Uterus (tissue), 4 donors: ENCODE measurements at places on chromosomes 4 and X. TPM values are rescaled to one million over a fixed set of nuclear protein-coding genes. Genes with fewer than 3 reads are reported as not detected.
A peak's percentile ranks its signal among the peaks of the same experiment; 100 is the strongest.

DNA sequence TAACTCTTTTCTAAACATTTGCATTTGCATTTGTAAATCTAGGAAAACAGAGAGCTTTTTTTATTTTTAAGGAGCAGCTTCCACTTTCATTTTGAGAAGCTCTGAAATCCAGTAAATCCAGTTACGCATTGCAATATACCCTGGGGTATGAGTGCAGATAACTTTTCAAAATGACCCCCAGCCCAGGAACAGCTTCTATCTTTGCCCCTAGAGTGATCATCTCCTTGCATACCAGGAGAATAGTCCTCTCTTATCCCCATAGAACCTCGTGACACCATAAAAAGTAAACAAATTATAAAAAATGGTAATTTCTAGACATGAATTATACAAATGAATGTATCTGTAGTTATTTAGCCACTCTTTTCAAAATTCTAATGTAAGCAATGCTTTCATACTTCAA lies 292.2 kb upstream of the GALNT7 start:
- H3K27ac ChIP-seq: peak overlapping the region; percentile 69
- H3K4me1 ChIP-seq: no peaks in the 10 kb centered on the region
- H3K4me3 ChIP-seq: no peak overlapping the region
- no peak for DNase-seq
- no peaks in the 10 kb centered on the region for H3K27me3 ChIP-seq
- H3K36me3 ChIP-seq: no peaks in the 10 kb centered on the region

DNA sequence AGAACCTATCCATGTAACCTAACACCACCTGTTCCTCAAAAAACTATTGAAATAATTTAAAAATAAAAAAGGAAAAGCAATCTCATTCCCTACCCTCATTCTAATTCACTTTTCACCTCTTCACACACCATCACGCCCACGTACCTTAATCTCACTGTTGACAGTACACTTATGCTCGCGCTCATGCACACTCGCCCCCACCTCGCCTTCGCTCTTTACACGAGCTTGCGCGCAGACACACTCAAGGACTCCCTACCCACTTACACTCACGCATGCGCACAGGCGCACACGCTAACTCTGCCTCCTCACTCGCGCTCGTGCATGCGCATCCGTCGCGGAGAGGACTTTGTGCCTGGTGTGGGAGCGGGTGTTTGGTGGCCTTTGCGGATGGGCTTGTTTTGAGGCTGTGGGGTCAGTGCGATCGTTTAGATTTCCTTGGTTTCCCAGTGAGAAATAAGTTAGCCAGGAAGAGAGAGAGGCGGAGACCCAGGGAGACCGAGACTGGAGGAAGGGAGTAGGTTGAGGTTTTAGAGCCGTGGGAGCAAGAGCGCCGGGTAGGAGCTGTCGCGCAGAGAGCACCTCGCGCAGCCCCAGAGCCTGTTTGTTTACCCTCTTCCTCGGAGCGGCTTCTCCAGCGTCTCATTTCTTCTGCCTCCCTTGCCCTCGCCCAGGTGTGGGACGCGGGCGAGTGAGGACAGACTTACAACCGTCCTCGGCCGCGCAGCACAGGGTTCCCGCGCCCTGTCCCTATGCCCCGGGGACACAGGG lies 8.1 kb upstream of the GSX2 start:
- peaks cover 42% of the 10 kb centered on the region for H3K27me3 ChIP-seq
- H3K4me1 ChIP-seq: no peaks in the 10 kb centered on the region
- H3K36me3 ChIP-seq: no peaks in the 10 kb centered on the region
- peak; percentile 68 for DNase-seq
- H3K27ac ChIP-seq: no peak overlapping the region

- no peaks in the 10 kb centered on the region for H3K4me1 ChIP-seq
- H3K27ac ChIP-seq: no peak overlapping the region
- H3K36me3 ChIP-seq: no peaks in the 10 kb centered on the region
- DNase-seq: no peak
Measured at GRCh38 chr4:101337688-101338087, 9.6 kb downstream of the PPP3CA start.

Gene APLN
- 1.3 TPM for total RNA-seq

Gene PPP2R2C
- 32.0 TPM for total RNA-seq

Gene CXorf65
- not detected for total RNA-seq

Gene HMX1
- total RNA-seq: not detected

- DNase-seq: no peak
- H3K4me1 ChIP-seq: no peaks in the 10 kb centered on the region
- H3K27me3 ChIP-seq: no peaks in the 10 kb centered on the region
- H3K27ac ChIP-seq: no peak overlapping the region
- peaks cover 2% of the 10 kb centered on the region for H3K36me3 ChIP-seq
Measured at GRCh38 chr4:77025643-77026321, 50.0 kb downstream of the CCNI start.

Gene ASMT
- total RNA-seq: 0.21 TPM

Gene MAPK10
- total RNA-seq: 90.7 TPM

DNA sequence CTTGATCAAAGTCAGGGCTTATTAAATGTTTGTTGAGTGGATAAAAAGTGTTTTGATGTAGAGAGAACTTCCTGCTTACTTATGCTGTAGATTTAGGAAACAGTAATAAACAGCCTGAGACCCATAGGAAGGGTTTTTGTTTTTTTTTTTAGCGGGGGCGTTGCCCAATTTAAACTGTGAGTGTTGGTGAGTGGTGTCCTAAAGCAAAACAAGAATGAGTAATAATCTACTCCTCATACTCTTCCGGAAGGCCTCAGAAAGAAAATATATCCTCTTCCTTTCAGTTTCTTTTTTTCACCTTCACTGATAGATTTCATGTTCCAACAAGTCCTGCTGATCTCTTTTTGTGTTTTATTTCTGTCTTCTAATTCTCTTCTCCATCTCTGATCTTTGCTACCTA lies 104.4 kb upstream of the SCML1 start:
- no peak overlapping the region for H3K4me3 ChIP-seq
- no peaks in the 10 kb centered on the region for H3K36me3 ChIP-seq
- H3K27me3 ChIP-seq: peaks cover 3% of the 10 kb centered on the region
- H3K4me1 ChIP-seq: no peaks in the 10 kb centered on the region
- no peak for DNase-seq

Gene ADGRL3
- 31.5 TPM for total RNA-seq

DNA sequence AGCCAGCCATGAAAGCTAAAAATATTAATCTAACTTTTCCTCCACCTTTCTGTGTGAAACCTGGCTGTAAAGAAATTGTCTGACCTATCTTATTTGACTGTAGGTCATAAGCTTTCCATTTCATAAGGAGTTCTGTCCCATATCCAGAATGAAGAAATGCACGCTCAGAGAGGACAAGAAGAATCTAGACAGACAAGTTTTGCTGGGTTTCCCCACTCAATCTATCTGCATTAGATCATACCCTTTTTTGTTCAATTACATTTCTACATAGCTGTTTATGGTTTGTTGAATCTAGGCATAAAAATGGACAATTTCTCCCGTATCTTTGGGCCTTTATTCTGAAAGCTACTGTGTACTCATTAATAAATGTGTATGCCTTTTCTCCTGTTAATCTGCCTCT lies 1495.1 kb downstream of the C4orf33 start:
- H3K36me3 ChIP-seq: no peaks in the 10 kb centered on the region
- DNase-seq: no peak
- H3K27me3 ChIP-seq: no peaks in the 10 kb centered on the region
- no peaks in the 10 kb centered on the region for H3K4me1 ChIP-seq

- no peaks in the 10 kb centered on the region for H3K36me3 ChIP-seq
- no peak for DNase-seq
- H3K27ac ChIP-seq: no peak overlapping the region
- no peaks in the 10 kb centered on the region for H3K4me1 ChIP-seq
- no peaks in the 10 kb centered on the region for H3K27me3 ChIP-seq
Measured at GRCh38 chr4:10496200-10496599, 39.0 kb upstream of the ZNF518B start.

- no peak for DNase-seq
- H3K4me1 ChIP-seq: no peaks in the 10 kb centered on the region
- H3K27ac ChIP-seq: no peak overlapping the region
- H3K4me3 ChIP-seq: no peak overlapping the region
Measured at GRCh38 chr4:21512353-21512752, 436.2 kb downstream of the KCNIP4 start.

DNA sequence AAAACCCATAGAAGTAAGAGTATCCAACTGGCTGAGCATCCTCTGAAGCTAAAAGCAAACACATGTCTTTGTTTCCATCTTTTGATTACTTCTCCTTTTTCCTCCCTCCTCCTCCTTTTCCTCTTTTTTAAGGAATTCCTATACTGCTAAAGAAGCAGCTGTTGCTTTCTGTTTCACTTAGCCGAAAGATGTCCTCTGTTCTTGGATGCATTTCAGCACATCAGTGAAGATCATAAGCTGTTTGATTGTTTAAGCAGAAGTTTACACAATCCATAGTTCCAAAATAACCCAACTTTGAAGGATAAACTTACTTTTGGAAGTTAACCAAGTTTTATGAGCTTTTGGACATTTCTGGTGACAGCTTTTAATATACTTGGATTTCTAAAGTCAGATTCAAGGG lies 55.1 kb upstream of the TNIP3 start:
- H3K27ac ChIP-seq: no peak overlapping the region
- no peak for DNase-seq
- H3K27me3 ChIP-seq: no peaks in the 10 kb centered on the region
- H3K4me3 ChIP-seq: no peak overlapping the region

Gene NXF2B
- not detected for total RNA-seq

DNA sequence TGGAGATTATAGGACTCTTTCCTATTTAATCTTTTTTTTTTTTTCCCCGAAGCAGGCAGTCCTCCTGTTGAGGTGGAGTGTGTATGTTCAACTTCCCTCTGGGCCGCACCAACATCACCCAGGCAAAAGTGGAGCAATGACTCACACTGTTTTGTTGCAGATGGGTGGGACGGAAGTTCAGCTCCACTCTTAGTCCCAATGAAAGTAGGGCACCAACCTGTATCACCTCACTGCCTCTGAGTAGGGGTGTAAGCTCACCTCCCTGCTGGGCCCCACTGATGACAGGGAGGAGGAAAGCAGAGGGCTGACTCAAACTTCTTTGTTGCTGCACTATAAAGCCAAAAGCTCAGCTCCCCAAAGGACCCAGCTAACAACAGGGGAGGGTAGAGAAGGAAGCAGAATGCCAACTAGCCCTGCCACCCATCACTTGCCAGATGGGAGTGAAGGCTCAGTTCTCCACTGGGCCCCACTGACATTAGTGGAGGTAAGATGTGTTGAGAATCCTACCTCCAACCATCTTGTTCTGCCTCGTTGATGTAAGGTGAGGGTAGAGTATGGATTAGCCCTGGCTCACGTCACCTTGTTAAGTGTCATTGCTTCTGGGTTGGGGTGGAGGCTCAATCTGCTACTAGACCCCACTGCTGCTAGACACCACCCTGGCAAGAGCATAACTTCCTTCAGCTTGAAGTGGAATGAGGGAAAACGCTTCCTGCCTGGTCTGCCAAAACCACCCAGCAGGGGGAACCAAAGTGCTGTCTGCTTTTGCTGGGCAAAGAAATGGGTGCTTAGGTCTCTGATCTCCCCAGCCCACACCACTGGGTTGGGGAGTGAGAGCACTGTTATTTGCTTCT lies 14.1 kb downstream of the RPS6KA3 start:
- no peak overlapping the region for H3K27ac ChIP-seq
- H3K36me3 ChIP-seq: no peaks in the 10 kb centered on the region
- H3K4me3 ChIP-seq: no peak overlapping the region
- no peak for DNase-seq

Gene CFAP299
- total RNA-seq: not detected

DNA sequence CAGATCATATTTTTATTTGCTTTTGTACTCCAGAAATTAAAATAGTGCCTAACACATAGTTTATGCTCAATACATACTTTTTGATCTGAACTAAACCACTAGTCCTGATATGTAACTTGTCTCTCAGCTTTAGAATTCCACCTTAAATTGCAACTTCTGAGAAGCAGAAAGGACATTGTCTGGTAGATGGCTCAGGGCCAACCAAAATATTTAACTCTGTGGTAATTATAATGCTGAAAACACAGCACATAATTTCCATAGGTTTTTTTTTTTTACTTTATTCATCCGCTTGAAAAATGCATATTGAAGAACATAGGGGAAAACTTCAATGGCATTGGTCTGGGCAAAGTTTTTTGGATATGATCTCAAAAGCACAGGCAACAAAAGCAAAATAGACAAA lies 59.3 kb downstream of the AREG start:
- no peak overlapping the region for H3K27ac ChIP-seq
- H3K4me1 ChIP-seq: no peaks in the 10 kb centered on the region
- H3K27me3 ChIP-seq: no peaks in the 10 kb centered on the region
- no peak for DNase-seq

DNA sequence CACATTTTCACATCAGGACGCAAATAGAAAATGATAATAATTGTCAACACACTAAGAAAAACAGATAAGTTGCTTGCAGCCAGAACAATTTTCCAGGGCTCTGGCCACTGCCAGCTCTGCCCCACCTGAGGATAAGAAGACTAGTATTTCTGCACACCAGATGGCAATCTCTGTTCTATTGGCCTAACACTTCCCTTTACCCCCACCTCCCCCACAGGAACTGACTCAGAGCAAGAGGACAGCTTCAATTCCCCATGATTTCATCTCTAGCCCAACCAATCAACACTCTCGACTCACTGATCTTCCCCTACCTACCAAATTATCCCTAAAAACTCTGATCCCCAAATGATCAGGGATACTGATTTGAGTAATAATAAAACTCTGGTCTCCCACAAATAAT lies 164.0 kb downstream of the SMARCA1 start:
- no peaks in the 10 kb centered on the region for H3K36me3 ChIP-seq
- H3K27ac ChIP-seq: no peak overlapping the region
- no peak overlapping the region for H3K4me3 ChIP-seq
- no peaks in the 10 kb centered on the region for H3K4me1 ChIP-seq
- no peak for DNase-seq
